ENCODE measurements at places on chromosomes 13 and 19. TPM values are rescaled to one million over a fixed set of nuclear protein-coding genes. Genes with fewer than 3 reads are reported as not detected.
A peak's percentile ranks its signal among the peaks of the same experiment; 100 is the strongest.

DNA sequence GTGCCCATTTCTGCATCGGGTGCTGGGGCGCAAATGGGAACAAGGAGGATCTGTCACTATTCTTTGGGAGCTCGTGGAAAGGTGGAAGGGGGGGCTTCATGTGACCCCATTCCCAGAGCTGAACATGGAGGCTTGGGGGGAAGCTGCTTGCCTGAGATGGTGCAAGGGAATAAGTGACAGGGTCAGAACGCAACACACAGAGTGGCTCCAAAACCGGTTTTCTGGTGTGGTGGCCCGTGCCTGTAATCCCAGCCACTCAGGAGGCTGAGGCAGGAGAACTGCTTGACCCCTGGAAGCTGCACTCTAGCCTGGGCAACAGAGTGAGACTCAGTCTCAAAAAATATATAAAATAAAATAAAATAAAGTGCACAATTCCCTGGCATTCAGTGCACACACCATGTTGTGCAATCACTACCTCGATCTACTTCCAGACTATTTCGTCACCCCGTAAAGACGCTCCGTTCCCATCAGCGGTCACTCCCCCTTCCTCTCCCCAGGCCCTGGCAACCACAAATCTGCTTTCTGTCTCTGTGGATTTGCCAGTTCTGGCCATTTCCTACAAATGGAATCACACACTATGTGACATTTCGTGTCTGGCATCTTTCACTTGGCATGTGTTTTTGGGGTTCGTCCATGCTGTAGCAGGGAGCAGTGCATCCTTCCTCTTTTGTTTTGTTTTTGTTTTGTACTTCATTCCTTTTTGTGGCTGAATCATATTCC, 18.2 kb upstream of the COMP start:
- DNase-seq = no peak

DNA sequence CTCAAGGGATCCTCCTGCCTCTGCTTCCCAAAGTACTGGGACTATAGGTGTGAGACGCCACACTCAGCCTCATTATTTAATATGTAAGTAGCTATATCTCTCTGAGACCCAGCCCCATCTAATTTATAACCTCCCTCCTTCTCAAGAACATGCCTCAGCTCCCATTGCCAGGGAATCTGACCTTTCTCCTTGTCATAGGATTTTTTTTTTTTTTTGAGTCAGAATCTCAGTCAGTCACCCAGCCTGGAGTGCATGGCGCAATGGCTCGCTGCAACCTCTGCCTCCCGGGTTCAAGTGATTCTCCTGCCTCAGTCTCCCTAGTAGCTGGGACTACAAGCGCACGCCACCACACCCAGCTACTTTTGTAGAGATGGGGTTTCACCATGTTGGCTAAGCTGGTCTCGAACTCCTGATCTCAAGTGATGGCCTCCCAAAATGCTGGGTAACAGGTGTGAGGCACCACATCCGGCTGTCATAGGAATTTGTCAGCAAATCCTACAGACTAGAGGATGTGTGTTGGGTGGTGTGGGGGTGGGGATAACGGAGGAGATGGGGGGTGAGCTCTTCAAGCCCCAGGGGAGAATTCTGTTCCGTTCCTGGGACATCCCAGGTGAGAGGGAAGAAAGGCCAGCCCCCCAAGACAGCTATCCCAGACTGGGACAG, 5.1 kb upstream of the EPS8L1 start:
- no peak for DNase-seq

GRCh38 chr19:48713041-48713863, 6.3 kb downstream of the MAMSTR start:
- no peak for DNase-seq

DNA sequence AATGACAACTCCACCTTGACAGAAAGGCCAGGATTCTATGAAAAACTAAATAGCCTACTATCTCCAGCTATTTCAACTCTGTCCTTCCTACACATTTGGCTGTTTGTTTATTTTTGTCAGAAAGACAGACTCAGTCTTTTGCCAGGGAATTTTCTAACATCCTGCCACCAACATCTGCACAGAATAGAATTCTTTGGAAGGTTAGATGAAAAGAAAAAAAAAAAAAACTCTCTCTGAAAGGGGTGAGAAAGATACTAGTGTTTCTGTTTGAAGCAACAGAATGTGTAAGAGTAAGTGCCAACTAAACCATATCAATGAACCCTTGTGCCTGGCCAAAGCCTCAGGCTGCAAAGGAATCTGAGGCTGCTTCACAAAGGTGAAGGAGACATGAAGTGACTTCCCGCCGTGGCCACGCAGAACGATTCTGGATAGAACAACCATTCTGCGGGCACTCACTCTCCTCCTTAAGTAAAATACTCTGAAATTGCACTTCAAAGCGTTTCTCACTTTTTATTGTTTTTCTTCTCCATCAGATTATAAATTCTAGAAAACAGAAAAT, 498.2 kb downstream of the IRS2 start:
- DNase-seq = no peak

DNA sequence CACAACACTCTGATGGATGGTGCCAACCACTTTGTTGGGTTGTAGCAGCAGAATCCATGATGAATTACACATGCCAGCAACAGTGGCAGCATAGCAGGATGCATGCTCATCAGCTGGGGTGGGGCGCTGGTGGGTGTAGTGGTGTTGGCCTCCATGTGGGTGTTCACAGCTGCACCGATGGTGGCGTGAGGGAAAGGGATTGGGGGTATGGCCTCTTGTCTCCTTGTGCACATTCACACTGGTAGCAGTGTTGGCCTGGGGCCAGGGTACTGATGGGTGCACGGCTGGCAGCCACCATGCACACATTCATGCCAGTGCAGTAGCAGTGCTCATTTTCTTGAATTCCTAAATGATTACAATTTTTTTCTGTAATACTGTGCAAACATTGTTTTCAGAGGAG, 2748.8 kb upstream of the PCDH20 start:
- no peak for DNase-seq

- DNase-seq = peak; percentile 24
Observed at GRCh38 chr19:15479391-15480345, at the start of gene PGLYRP2. TSS of gene PGLYRP2 (minus strand) at chr19:15479501. CDS start at chr19:15479371, 130 bp downstream.

LAIR1 gene
- 3.2 TPM for polyA plus RNA-seq

GRK1 gene
- 0.07 TPM for polyA plus RNA-seq

All from left kidney (tissue), 8 donors.